HT1080 (cell line): ENCODE measurements at places on chromosomes 5 and 9. TPM values are rescaled to one million over a fixed set of nuclear protein-coding genes. Genes with fewer than 3 reads are reported as not detected.

Gene SMIM33
- total RNA-seq: not detected in 2 replicates

Gene ITGA1
- 2.5 and 5.6 TPM in 2 replicates for total RNA-seq

Gene FOXD4L5
- total RNA-seq: not detected in 2 replicates

DNA sequence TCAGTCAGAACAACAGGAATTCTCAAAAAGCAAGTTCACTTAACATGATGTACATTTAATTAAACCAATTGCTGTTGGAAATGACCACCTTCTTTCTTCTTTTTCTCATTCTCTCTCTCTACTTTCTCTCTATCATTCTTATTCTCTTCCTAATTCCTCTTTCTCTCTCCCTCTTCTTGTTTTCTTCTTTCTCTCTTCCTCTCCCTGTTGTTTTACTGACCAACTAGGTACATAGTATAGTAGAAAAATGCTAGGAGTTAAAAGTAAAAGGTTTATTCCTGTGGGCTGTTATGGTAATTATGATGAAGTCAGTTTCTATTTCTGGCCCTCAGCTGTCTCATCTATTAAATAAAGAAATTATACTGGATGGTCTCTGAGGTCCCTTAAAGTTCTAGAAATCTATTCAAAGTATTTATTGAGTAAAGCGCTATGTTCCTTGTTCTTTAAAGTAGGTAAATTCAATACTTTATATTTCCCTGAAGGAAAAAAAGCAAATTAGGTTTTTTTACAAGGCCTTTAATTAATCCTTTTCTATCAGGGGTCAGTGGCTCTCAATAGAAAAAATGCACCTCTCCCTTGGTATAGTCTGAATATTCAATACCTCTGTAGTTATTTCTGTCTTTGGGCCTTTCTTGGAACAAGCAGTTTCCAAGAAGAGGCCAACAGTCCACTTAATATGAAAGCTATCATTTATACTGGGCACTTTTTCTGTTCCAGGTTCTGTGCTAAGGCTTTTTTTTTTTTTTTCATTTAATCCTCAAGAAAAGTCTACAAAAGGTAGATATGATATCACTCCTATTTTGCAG lies 102.3 kb upstream of the SLC30A5 start:
- DNase-seq: no peak

DNA sequence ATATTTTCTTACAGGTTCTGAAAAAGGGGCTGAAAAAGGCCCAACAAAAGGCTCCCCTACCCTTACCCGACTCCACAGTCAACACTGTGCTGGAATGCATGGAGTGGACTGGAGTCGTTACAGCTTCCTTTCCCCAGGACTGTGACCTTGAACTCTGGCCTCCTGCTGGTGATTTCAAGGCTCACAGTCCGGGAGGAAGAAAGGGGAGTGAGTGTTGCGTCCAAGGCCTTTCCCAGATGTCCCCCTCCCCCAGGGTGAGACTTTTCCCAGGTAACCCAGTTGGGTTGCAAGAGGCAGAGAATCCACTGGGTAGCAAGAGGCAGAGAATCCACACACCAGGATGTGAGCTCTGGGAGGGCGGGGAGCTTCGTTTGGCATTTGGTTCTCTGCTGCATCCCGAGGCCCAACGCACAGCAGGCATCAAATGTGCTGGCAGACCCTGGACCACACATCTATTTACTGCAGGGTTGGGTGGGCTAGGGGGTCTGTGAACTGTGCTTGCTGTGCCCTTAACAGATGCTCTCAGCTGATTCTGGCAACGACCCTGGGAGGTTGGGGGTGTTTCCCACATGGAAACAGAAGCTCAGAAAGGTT lies 37.5 kb downstream of the FABP6 start:
- no peak for DNase-seq

DNA sequence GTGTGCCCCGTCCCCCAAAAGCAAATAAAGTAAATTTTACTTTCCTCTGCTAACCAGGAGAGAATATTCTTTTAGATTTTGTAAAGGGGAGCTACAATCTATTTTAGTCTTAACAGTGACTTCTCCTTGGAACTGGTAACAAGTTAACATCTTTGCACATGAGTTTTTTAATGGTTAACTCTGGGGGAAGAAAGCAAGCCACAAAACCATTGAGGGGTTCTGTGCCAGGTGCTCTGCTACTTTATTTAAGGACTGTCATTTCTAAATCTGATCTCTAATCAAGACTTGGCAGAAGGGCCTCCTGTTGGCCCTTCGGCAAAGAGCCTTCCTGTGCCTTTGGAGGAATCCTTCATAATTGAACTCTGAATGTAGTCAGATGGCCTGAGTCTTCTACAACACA lies 153.4 kb downstream of the SLC12A2 start:
- no peak for DNase-seq

DNA sequence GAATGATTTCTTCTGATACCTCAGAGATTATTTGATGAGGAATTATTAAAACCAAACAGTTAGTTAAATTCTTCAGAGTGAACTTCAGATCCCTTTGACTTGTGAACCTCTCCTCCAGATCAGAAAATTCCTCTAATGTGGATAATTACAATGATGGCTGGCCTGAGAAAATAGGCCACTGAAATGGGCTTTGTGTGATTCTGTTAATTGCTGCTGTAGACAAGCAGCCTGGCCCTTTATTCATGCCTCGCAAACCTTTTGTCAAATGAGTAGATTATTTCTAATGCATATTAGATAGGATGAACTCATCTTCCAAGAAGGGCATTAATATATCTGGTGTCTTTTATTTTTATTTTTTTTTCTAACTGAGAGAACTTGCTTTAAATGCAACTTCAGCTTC lies 855.2 kb downstream of the TLE4 start:
- no peak for DNase-seq

GRCh38 chr5:147880487-147880886 lies 2.0 kb downstream of the SCGB3A2 start:
- DNase-seq: no peak

DNA sequence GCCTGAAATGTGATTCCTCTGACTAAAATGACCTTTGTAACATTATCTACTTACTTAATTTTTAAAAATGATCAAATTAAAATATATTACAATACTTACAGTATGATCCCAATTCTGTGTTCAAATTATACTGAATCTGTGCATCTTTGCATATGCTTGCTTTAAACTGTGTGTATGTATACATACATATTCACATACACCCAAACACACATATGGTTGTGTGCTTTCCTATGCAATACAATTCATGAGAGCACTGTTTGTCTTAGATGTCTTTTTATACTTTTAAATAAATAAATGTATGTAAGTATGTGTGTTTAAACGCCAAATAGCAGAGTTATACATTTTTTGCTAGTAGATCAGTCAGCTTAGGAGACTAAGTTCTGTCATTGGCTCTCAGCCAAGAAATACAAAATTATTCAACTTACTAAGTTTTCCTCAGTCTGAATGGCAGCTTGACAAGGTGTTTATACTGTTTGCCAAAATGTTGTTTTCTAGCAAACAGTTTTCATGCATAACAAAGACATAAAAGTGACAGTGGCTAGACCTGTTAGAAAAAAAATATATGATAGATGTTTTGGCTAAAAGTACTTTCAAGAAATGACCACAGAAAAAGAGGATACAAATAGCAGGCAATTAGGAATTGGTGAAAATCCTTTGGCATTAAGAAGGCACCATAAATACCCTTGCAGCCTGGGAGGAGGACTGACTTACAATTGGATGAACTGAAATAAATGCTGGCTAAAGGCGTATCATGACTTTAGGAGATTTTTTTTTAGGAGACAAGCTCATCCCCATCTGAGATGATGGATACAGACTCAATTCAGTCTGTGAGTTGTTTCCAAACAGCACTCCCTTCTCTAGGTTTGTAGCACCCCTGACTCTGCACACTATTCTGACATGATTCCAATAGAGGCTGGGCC lies 7.9 kb downstream of the TICAM2 start:
- no peak for DNase-seq
